ENCODE measurements at places on chromosomes 13 and 19. TPM values are rescaled to one million over a fixed set of nuclear protein-coding genes. Genes with fewer than 3 reads are reported as not detected.
A peak's percentile ranks its signal among the peaks of the same experiment; 100 is the strongest.

DNA sequence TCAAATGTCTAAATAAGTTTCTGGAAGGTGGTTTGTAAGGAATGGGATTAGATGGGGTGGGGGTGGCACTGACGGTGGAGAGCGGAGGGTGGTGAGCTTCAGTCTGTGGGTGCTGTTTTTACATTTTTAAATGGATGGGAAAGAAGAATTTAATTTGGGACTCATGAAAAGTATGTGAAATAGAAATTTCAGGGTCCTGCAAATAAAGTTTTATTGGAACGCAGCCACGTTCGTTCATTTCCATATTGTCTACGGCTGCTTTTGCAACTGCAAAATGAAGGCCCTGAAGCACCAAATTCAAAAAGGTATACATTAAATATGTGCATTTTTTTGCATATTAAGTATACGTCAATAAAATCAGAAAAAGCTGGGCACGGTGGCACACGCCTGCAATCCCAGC is 9.9 kb downstream of the KANK2 start:
- no peak for DNase-seq

DNA sequence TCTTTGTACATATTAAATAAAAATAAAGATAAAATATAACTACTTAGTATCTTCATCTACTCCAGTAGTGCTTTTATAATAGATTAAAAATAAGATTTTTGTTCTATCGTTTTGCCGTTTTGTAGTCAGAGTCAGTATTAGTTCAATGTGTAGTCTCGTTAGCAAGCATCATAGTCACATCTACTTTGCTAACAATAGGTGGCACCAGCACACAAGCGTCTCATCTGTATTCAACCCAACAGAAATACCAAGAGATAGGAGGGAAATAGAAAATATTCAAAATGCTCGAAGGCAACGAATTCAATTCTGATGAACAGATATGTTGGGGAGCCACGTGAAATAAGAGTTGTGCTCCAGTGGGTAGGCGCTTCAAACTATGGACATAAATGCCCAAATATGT is 21.4 kb upstream of the MICU2 start:
- DNase-seq: peak; percentile 44

- no peak for DNase-seq
Measured at GRCh38 chr13:92805766-92806165, 420.8 kb upstream of the GPC6 start.

The CGB8 gene
- not detected for total RNA-seq

DNA sequence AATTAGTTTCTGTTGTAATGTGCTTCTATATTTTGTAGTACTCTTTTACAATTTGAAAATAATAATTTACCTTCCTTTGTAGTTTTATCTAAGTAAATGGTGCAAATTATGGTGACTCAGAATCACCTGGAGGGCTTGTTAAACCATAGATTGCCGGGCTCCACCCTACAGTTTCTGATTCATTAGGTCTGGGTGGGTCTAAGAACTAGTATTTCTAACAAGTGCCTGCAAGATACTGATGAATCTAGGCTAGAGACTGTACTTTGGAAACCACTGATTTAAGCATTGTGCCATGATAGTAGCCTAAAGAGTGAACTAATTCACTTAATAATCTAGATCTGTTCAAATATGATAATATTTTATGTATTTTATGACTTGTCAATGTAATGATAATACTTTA is 437.4 kb upstream of the SPRY2 start:
- no peak for DNase-seq
